ENCODE measurements at places on chromosomes 3 and 15.

DNA sequence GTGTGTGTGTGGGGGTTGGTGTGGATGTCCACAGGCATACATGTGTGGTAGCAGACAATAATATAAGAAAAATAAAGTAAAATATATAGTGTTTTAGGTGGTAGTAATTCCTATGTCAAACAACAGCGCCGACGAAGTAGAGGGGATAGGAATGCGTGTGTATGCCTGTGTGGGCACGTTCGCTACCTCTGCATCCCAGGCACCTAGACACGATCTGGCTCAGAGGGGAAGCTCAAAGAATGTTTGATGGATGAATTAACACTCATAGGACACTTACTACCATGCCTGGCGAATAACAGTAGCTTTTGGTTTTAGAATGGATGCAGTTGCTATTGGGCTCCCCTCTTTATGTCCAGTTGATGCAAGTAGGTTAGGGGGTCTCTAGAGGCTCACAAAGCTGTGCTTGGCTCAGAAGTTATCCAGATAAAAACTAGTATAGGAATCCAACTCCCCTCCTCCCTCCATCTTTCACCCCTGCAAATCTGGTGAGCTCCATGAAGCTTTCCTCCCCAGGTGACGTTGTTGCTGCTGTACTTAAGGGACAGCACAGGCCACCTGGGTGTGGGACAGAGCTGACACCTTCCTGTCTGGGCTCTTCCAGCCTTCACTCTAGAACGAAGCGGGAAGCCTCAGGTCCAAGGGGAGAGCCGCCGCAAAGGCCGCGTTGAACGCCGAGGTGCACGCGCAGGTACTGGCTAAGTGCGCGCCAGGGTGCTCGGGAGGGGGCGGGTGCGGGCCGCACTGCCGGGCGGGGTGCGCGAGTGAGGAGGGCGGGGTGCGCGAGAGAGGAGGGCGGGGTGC lies 192.6 kb upstream of the LYSMD4 start:
- DNase-seq, result peak; percentile 67

DNA sequence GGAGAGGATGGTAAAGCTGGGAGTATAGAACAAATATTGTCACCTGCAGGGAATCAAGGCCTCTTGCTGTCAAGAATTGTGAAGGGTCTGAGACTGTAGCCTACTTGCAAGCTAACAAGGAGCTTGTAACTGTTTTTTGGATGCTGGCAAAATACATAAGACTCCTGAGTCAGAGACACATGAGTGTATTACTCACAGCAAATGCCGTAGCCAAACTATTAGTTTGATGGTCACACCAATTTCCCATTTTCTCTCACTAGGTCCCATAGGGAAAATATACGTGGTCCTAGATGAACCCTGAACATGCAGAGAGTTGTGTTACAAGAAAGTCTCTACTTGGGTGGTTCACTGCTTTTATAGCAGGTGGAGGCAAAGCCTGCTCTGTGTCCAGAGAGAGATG lies 44.7 kb upstream of the LIPC start:
- DNase-seq, result no peak

DNA sequence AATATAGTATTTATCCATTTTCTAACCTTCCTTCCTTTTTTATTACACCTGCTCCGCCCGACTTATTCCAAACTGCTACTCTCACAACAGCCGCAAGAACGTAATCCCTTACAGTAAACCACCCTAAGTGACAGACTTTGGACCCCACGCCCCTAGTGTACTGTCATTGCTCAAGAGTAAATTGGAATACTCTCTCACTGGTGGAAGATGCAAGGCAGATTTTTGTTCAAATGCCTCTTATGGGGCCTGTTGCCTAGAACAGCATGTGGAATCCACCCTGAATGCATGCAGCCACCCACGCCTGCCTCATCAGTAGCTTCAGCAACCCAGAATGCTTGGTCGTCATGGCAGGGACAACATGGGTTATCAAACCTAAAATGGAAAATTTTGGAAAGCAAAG lies 226.2 kb upstream of the ST8SIA2 start:
- no peak for DNase-seq

DNA sequence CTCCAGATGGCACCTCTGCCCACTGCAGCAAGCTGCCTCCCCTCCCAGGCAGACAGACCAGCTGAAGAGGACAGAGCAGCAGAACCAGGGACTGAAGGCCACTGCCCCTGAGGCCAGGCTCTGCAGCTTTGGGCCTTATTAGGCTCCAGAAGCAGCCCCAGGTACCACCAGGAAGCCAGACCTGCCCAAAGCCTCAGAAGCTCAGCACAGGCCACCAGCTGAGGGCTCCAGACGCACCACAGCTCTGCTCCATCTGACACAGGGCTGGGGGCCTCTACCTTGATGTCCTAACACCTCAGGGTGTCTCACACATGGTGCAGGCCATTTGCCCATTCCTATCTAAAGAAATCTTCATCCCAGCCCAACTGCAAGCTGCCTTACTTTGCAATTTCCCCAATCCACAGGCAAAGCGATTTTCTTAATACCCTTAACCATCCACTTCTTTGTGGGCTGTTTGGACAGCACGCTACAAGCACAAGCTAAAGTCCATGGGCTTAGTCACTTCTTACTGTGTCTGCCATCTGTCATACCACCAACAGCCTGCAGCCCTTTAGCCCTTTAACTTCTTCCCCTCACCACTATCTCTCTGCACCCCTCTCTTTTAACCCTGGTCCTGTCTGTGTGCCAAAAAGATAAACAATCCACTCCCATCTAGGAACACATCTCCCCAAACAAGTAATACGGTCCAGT lies 112.1 kb downstream of the IQSEC1 start:
- no peak for DNase-seq

GRCh38 chr15:101676921-101677329 lies 24.7 kb upstream of the TM2D3 start:
- DNase-seq, result no peak

DNA sequence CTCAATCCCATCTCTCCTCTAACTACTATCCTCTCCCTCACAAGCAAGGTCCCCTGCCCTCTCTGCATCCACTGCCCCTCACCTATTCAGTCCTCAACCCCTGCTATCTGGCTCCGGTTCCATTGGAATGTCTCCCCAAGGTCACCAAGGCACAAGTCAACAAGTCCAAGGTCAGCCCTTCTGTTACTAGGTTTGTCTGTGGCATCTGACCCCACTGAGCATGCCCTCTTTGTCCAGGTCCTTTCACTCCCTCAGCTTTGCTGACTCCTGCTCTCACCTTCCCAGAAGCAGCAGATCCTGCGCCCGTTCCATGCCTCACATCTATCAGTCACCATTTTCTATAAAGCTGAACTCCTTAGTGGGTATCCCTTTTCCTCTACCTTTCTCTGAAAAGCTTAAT lies 8.3 kb upstream of the SEMA7A start:
- DNase-seq, result no peak

- no peak for DNase-seq
These were observed 64.4 kb upstream of the SKOR1 start for GRCh38 chr15:67760901-67761300.

- DNase-seq, result no peak
These were observed 25.8 kb downstream of the LRRK1 start for GRCh38 chr15:100944986-100945385.

DNA sequence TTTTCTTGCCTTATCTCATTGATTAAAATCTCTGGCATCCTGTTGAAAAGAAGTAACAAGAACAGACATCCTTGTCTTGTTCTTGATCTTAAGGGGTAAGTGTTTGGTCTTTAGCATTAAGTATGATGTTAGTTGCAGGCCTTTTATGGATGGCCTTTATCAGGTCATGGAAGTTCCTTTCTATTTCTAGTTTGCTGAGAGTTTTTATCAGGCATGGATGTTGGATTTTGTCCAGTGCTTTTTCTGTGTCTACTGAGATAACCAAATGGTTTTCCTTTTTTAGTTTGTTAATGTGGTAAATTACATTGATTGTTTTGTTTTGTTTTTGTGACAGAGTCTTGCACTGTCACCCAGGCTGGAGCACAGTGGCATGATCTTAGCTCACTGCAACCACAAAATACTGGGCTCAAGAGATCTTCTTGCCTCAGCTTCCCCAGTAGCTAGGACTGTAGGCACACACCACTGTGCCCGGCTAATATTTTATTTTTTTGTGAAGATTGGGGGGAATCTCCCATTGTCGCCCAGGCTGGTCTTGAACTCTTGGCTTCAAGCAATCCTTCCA lies 26.3 kb downstream of the MRAS start:
- no peak for DNase-seq

- DNase-seq, result no peak
These were observed 15.4 kb upstream of the RFC4 start for GRCh38 chr3:186821429-186822387.

DNA sequence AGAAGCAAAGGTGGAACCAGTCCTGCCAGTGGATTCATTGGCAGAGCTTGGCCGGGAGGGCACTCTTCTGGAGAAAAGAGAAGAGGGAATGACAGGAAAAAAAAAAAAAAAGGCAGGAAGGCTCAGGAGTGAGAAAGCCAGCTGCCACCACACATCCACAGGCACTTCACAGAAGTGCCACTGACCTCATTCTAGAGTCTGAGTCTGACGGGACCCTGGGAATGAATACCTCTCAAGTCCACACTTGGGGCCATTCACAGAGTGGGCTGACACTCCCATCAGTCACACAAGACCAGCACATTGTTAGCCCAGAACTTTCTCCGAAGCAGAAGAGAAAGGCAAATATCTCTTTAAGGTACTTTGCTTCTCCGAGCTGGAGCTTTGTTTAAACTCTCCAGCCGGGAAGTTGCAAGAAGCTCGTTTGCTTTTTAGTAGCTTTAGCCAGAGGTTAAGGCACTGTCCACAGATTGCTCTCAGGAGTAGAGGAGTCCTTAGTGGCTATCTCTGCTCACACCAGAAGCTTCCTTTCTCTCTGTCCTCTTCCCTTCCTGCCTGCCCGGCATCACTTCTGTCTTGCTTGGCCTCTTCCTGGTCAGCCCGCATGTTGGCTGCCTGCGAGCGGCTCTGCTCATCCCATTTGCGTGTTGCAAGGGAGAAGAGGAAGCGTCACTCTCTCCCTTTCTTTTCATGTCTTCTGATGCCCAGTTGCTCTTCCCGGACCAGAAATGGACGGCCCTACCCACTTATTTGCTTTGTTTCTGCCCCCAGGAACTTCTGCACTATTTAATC lies 53.8 kb downstream of the CMTM6 start:
- DNase-seq, result no peak

DNA sequence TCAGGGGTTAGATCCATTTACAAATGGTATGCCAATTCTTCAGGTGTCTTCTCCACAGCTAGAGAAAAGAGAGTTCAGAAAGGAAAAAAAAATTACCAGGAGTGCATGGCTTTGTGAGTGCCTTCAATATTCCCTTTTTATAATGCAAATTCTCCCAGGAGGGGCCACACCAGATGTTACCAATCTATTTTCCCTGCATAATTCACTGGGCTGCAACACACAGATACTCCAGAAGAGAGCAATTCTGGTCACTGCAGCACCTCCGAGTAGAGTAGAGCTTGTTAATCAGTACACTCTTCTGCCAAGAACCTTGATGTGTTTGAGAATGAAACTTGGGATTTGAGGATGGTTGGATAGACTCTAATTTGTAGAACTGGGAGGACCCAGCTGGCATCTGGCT lies 80.7 kb upstream of the SPRED1 start:
- no peak for DNase-seq

- DNase-seq, result no peak
These were observed 397.8 kb upstream of the NR2F2 start for GRCh38 chr15:95932676-95933075.

DNA sequence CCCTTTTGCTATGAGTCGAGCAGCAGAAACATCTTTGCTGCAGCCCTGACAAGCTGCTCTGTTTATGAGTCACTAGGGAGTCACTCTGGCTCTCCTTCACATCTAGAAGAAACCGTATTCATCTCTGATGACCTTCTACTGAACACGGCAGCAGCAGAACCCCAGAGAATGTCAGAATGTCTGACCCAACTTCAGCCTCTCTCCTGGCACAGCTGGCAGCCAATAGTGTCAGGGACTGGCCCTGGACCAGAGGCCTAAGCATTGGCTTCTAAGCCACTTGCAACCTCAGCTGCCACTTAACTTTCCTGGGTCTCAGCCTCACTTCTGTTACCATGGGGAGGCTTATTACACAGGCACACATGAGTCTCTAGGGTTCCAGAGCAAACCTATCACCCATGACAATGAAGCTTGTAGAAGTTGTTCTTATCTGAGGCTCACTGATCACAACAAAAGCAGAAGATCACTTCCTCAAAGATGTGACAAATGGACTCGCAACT lies 184.1 kb upstream of the TLE3 start:
- no peak for DNase-seq

GRCh38 chr3:151421938-151422337 lies 37.4 kb upstream of the P2RY12 start:
- no peak for DNase-seq

GRCh38 chr3:182738583-182739411 lies 54.5 kb upstream of the ATP11B start:
- DNase-seq, result peak; percentile 49

DNA sequence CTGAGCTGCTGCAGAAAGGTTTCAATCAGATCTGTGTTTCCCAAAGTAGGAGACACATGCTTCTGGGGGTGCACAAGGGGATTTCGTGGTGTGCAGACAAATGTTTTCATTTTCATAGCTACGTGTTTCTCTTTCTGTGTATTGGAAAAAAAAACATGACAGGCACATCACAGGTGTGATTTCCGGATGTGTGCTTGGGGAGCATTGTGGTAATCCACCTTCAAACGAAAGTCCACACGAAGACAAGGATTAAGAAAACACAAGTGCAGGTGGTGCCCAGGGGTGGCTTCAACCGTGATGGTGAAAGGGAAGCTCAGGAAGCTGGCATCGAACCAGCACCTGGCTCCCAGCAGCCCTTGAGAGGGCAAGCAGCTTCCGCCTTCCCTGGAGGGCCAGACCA lies 164.6 kb upstream of the LINGO1 start:
- DNase-seq, result no peak

GRCh38 chr15:70049701-70050301 lies 47.9 kb downstream of the TLE3 start:
- no peak for DNase-seq

DNA sequence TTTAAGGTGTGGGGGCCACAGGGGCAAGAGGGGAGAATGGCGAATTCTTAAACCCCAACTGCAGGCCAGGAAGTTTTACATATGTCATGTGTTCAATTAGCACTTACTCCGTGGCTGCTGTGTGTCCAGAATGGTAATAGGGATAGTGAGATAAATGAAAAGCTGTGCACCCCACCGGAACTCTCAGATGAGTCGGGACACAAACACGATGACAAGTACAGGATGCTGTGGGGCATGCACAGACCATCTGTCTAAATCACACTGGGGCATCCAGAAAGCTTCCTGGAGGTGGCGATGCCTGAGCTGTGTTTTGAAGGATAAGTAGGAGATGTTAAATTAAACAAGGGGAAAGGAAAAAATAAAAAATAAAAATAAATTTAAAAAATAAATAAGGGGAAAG lies 18.3 kb upstream of the TMEM158 start:
- no peak for DNase-seq

DNA sequence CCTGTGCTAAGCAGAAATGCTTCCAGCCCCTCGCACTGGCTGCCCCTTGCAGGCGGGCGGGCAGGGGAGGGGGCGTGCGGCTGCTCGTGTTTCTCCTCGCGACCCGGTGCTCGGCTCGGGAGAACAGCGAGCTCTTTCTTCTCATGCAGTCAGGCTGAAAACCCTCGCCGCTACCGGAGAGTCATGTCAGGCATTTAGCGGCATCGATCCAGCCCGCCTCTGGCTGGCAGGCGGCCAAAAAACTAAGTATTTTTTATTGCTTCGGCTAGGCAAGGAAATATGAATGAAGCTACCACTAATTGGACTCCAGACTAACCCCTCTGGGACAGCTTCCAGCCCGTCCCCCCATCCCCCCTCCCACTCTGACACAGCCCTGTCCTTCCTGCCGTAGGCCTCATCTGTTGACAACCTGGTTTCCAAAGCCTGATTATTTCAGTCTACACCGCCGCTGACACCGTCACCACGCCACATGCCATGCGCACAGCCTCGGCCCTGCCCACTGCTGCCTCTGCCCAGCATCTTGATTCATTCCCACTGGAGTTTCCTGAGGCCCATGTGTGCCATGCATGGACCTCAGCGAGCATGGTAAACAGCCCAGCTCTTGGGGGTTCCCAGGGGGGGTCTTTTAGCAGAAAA lies 35.3 kb downstream of the TLE3 start:
- peak; percentile 92 for DNase-seq

Data from mucosa of gallbladder (tissue), 1 donor.